CD4-positive, alpha-beta T cell treated with Interleukin-15 for 1 hour (primary cell): ENCODE measurements at places on chromosomes 13 and 19.

GRCh38 chr13:41917641-41918040 is 43.3 kb downstream of the VWA8 start:
- no peak for DNase-seq

DNA sequence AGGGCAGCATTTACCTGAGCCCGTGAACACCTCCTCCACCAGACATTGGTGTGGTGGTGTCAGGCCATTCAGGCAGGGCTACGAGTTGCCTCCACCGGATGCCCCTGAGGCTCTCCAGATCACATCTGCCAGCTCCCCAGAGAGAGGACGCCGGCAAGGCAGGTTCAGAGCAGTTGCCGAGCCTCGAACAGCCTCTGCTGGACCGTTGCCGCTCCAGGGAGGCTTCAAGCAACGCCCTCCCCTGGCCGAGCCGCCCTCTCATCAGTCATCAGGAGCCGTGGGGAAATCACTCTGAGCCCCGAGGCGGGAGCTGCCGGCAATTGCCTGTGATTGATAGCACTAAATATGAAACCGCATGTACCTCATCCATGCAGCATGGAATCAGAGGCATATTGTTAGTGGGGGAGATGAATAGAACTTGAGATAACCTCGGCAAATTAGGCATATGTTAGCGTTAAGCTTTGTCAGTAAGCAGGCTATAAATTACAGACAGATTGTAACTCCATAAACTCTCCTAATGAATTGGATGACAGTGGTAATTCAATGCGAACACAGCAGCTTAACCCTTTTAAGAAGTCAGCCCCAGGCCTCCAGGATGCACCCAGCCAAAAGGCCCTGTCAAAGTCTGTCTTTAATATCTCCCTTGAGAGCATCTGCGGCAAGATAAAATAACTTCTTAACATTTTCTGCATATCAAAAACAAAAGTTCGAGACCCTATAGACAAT is 29.8 kb upstream of the SPACA7 start:
- DNase-seq: no peak

- peak; percentile 7 for DNase-seq
Observed at GRCh38 chr19:33394723-33395560, 21.4 kb downstream of the CEBPG start.

GRCh38 chr13:39415008-39415802 is 187.8 kb downstream of the LHFPL6 start:
- peak; percentile 17 for DNase-seq

GRCh38 chr19:29260477-29261317 is 47.7 kb upstream of the UQCRFS1 start:
- no peak for DNase-seq

DNA sequence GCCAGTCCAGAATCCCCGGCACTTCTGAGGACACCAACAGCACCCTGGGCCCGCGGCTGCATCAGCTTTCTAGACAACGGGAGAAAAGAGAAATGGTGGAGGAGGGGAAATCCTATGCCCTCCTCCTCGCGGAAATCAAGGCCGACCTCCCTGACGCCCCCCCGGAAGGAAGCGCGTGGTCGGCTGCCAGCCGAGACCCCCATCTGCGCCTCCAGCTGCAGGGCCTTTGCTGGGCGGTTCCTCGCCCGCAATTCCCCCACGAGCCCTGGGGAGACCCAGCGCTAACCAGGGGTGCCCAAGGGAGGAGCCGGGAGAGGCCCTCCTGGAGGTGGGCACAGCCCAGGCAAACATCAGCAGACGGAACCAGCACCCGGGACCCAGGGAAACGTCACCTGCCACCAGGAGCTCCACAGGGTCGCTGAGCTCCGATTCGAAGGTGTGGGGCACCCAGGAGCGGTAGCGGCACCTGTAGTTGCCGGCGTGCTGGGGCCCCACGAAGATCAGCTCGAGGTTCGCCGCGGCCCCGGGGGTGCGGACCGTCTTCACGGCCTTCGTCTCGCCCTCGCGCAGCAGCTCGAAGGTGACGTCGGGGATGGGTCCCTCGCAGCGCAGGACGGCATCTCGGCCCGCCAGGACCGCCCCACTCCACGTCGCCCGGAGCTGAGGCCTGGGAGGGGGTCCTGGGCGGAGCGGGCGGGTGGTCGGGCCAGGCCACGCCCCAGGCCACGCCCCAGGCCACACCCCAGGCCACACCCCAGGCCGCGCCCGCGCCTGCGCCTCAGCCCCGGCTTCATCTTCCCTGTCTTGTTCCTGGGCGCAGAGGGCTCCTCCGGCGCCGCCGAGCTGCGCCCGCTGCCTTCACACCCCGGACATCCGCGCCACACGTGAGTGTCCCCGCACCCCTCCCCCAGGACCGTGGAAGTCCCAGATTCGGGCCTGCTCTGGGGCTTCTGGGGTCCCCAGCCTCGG is 6.0 kb downstream of the A1BG start:
- peak; percentile 74 for DNase-seq

DNA sequence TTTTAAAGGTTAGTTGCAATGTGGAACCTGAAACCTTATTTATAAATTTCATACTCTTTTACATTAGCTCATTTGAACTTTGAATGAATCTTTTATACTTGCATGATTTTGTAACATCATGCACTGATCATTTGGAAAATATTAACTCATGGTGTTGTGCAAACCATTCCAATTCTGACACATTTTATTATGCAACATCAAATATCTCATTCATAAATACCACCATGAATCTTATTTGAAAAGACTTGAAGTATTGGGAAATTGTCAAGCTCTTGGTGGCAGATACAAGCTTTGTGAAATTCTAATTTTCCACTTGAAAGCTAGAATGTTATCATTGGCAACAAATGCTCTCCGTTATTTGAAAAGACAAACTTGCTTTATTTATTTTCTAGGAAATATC is 379.9 kb upstream of the PCDH20 start:
- no peak for DNase-seq

GRCh38 chr13:24261566-24261965 is 47.8 kb upstream of the C1QTNF9 start:
- no peak for DNase-seq
